ENCODE measurements at places on chromosomes 7 and 10.

- no peak for DNase-seq
These were observed 3.9 kb upstream of the SAR1A start for GRCh38 chr10:70174058-70174741.

- DNase-seq: no peak
These were observed 181.6 kb upstream of the MKI67 start for GRCh38 chr10:128307820-128308219.

GRCh38 chr10:52959810-52960209, 187.2 kb upstream of the MBL2 start:
- no peak for DNase-seq

DNA sequence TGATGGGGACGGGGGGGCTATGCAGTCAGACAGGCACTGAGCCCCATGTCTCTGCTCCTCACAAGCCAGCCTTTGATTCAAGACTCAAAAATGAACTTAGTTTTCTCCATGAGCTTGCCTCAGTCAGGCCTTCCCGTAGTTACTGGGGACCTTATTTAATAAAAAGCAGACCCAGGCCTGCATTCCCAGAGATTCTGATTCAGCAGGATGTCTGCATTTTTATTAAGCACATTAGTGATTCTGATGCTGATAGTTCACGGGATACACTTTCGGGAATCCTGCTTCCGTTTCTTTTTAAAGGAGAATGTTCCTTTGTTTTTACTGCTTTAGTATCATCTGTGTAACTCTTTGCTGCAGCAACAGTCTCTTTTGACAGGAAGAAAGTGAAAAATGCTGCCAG, 28.3 kb upstream of the PLPP4 start:
- DNase-seq: no peak

Data from DMS 273 treated with DMSO at 0.1 percent for 48 hours (cell line).